ENCODE measurements at places on chromosomes 1 and 21. TPM values are rescaled to one million over a fixed set of nuclear protein-coding genes. Genes with fewer than 3 reads are reported as not detected.

SERPINC1 gene
- total RNA-seq = not detected

INAVA gene
- not detected for total RNA-seq

UBL4B gene
- not detected for total RNA-seq

HSF2BP gene
- 1.3 TPM for total RNA-seq

SLC30A10 gene
- not detected for total RNA-seq

OR2T35 gene
- not detected for total RNA-seq

KPRP gene
- not detected for total RNA-seq

KAZN gene
- total RNA-seq = 0.46 TPM

MPL gene
- total RNA-seq = not detected

CASP9 gene
- total RNA-seq = 16.3 TPM
